NCI-H69 (cell line): ENCODE measurements at places on chromosomes 5 and 9.
A peak's percentile ranks its signal among the peaks of the same experiment; 100 is the strongest.

- DNase-seq: peak; percentile 75
Observed at GRCh38 chr9:122329597-122329996, 41.2 kb upstream of the PTGS1 start.

DNA sequence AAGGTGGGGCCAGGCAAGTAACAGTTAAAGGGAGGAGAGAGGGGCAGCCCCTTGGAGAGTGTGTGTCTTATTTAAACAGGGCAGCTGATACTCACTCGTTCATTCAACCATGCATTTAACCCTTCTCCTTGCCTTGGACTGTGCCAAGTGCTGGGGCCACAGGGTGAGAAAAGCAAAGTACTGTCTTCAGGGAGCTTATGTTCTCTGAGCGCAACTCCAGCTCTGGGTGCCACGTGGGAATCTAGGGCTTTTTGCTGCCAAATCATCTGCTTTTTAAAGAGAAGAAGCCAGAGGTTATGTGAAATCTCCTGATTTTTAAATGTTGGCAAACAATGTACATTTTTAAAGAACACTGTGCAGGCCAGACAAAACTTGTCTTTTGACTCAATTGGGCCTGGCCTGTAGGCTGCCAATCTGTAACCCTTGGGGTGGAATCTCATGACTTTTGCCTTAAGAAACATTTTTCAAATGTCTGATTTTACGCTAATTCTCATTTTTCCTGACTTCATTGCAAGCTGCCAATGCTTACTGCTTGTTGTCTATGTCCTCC is 157.8 kb downstream of the NTRK2 start:
- peak; percentile 23 for DNase-seq

DNA sequence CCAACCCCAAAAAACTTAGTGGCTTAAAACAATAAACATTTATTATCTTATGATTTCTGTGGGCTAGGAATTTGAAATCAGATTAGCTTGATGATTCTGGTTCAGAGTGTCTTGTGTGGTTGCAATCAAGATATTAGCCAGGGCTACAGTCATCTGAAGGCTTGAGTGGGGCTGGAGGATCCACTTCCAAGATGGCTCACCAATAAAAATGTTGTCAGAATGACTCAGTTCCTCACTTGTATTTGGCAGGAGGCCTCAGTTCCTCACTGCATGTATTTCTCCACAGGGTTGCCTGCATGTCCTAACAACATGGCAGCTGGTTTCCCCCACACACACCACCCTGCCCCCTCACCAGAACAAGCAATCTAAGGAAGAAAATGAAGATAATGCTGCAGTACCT is 98.2 kb upstream of the NIPBL start:
- no peak for DNase-seq

DNA sequence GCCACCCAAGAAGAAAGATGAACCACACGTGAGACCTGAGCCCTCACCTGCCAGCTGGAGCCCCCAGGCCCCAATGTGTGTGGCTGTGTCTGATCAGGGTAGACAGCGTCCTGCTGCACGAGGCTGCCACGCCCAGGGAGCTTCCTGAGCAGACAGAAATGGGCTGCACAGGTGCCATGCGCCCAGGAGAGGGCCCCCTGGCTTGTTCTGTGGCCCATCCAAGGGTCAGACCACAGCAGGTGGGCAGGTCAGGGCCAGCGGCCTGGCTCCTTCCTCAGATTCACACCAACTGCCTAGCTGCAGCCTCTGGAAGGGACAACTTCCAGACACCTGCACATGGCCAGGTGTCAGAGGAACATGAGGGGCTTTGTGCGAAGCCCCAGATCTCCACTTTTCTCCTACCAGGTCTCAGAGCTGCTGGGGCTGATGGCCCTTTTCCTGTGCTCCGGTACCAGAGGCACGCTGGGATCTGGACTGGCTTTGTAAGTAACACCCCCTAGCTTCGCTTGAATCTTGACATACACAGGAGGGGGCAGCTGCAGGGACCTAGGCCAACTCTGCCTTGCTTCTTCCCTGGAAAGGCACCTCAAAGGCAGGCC is 10.8 kb downstream of the SARDH start:
- peak; percentile 20 for DNase-seq

DNA sequence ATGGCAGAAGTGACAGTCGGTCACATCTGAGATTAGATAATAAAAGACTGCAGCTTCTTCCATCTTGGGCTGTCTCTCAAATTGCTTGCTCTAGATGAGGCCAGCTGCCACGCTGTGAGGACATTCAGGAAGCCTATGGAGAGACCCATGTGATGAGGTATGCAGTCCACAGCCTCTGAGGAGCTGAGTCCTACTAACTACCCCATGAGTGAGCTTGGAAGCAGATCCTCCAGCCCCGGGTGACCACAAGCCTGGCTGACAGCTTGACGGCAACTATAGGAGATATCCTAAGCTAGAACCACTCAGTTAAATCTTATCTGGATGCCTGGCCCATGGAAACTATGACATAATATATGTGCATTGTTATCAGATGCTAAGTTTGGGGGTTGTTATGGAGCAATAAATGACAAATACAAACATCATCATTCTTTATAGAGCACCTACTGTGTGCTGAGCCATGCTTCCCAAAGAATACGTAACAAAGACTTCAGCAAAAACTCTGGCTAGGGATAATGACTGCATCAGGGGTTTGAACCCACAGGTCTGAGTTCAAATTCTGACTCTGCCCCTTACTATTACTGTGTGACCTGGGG is 26.7 kb downstream of the KCNV2 start:
- DNase-seq: no peak

GRCh38 chr5:85077581-85077980 is 692.9 kb upstream of the EDIL3 start:
- DNase-seq: peak; percentile 13

DNA sequence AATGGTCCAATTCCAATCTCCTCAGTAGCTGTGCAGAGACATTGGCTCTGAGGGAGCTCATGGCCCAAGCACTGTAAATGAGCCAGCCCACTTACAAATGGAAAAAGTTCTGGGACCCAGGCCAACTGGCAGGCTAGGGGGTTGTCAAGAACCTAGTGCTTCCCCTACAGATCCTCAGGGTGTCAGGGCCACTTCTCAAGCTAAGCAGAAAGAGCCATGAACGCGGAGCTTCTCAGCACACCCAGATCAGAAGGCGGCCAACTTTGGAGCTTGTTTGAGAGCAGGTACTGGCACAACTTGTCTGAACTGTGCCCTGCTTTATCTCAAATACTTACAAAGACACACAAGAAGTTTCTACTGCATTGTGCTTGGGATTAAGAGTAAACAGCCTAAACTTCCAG is 17.5 kb downstream of the TLE1 start:
- DNase-seq: peak; percentile 67

- DNase-seq: no peak
Observed at GRCh38 chr5:157599565-157599964, 24.0 kb upstream of the ADAM19 start.

- no peak for DNase-seq
Observed at GRCh38 chr5:157222506-157223230, 42.0 kb downstream of the ITK start.

DNA sequence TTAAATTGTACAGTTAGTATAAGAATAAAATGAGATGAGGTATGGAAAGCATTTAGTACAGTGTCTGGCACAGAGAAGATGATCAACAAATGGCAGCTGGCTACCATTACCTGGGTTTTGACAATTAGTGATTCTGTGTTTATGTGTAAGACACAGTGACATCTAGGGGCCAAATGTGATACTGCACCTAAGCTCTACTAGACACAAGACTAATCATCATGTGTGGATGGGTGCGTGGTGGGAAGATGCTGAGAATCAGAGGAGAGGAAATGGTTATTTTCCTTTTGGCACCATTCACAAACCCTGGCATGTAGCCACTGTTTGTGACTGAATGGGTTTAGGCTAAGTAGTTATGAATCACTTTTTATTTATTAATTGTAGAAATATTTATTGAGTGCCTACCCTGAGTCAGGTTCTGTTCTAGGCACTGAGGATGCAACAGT is 109.8 kb upstream of the TBC1D2 start:
- DNase-seq: peak; percentile 43

DNA sequence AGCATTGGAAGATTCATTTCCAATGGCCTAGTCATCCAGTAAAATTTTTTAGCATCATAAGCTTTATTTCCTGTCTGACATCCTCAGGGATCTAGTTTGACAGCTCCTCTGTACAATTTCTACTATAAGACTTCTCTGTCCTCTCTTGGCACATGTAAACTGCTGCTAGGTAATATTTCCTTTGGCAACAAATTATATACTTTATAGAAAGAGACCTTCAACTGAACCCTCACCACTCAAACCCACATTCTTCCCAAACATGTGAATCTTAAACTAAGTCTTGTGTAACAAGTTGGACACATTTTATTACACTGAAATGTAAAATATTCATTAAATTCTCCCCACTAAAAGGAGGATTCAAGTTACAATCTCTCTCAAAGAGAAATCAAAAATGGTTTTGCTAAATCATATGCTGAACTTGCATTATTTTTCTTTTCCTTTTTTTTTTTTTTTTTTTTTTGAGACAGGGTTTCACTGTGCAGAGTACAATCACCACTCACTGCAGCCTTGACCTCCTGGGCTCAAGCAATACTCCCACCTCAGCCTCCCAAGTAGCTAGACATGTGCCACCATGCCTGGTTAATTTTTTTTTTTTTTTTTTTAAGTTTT is 36.9 kb downstream of the SCAI start:
- DNase-seq: no peak

DNA sequence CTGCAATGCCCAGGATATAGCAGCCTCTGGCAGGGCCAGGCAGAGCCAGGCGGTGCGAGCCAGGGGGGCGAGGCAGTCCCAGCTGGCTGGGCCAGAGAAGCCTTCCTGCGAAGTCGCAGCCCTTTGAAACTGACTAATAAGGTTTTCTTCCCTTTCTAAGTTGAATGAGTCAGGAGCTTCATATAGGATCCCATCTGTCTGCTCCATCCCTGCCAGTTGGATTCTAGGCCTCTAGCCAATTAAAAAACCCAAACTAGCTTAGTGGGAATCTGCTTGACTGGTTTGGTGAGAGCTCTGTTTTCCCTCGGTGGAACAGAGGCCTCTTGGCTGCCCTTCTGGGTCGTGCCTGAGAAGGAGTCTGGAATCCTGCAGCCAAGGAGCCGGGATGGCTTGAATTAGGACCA is 70.1 kb upstream of the RAPGEF1 start:
- DNase-seq: peak; percentile 75

GRCh38 chr9:127525401-127526188 is 74.3 kb downstream of the LRSAM1 start:
- DNase-seq: peak; percentile 49

GRCh38 chr9:108876425-108876824 is 14.4 kb downstream of the ACTL7A start:
- DNase-seq: no peak

DNA sequence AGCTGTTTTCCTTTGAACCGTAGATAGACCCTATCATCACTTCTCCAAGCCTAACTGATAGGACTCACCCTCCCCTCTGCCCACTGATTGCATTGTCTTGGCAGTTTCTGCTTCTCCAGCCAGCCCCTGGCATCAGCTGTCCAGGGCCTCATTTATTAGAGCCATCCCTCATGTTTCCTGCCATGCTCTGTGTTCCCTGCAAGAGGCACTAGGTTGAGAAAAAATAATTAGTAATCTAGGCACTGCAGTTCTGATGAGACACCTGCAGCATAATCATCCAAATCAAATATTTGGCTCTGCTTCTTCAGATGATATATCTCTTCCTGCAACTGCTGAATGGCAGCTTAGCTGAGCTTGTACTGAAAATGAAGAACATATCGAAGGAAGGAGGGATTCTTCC is 303.0 kb upstream of the TLE4 start:
- DNase-seq: peak; percentile 76

GRCh38 chr5:174223355-174223754 is 177.8 kb downstream of the NSG2 start:
- DNase-seq: no peak

DNA sequence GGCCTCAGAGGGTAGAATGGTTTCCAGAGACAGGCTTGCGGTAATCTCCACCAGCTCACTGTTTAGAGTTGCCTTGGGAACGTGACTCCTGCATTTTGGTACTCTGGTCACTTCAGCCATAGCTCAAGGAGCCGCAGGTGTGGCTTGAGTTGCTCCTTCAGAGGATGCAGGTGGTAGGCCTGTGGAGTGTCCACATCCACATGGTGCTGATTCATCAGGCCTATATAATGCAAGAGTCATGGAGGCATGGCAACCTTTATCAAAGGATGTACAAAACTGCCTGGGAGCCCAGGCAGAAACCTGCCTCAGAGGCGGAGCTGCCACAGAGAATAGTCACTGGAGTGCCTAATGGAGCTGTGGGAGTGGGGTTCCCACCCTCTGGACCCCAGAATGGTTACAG is 114.2 kb downstream of the ANXA1 start:
- no peak for DNase-seq

GRCh38 chr5:100731768-100732167 is 171.3 kb downstream of the ST8SIA4 start:
- no peak for DNase-seq

- DNase-seq: no peak
Observed at GRCh38 chr9:131421691-131422090, 27.8 kb downstream of the PRRC2B start.

- DNase-seq: no peak
Observed at GRCh38 chr9:3386753-3387152, 139.0 kb downstream of the RFX3 start.

GRCh38 chr9:126417043-126417442 is 90.4 kb downstream of the MVB12B start:
- DNase-seq: peak; percentile 90

GRCh38 chr5:54996466-54996865 is 11.1 kb upstream of the ESM1 start:
- no peak for DNase-seq

DNA sequence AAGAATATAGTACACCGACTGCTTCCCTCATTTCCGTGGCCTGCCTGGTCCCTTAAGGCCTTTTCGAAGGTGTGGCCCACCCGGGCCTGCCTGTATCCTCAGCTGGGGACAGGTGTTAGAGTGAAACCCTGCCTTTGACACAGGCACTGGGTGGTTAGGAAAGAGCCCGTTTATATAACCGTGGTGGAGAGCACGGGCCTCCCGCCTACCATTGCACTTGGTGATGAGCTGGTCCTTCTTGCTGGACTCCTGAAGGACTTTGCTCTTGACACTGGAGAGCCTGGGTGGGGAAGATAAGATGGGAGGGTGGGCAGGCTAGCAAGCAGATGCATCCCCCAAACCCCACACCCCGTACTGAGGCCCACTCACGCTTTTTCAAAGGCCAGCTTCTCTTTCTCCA is 2.3 kb downstream of the SPATA24 start:
- DNase-seq: no peak

DNA sequence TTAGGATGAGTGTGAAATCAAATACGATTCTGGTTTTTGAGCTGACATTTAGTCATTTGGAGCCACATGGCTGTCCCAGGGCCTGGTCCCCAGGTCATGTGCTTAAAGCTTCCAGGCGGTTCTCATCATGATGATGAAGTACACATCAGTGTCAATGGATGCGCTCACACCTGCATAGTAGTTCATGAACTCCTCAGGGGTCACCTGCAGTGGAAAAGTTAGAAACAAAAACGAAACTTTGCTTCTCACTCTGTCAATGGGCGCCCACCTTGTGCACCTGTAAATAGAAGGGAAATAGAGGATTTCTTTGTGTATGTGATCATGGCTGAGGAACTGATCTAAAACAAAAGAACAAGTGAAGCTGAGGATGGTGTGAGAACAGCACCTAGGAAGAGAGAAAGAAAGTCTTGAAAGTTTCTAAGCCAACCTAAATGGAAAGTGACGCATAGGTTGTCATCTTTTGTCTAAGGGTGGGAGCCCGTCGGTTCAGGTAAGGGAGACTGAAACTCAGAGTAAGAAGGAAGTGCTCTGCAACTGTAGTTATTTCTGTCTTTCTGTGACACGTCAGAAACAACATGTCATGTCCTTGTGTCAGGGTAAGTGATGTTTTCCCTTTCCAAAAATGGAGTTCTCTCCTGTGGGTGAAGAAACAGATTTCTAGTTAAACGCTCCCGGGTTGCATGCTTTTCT is 33.8 kb downstream of the CAPSL start:
- no peak for DNase-seq

GRCh38 chr5:158313027-158313732 is 454.2 kb upstream of the CLINT1 start:
- no peak for DNase-seq
